ENCODE measurements at places on chromosomes 1 and 21. TPM values are rescaled to one million over a fixed set of nuclear protein-coding genes. Genes with fewer than 3 reads are reported as not detected.

The NKAIN1 gene
- polyA plus RNA-seq: not detected

The FCN3 gene
- polyA plus RNA-seq: not detected

The DENND2C gene
- 0.44 TPM for polyA plus RNA-seq

The COL24A1 gene
- not detected for polyA plus RNA-seq

The ZC3H12A gene
- 3.1 TPM for polyA plus RNA-seq

The GPATCH3 gene
- 10.9 TPM for polyA plus RNA-seq

The ICOSLG gene
- polyA plus RNA-seq: 0.49 TPM

The KRTAP25-1 gene
- not detected for polyA plus RNA-seq

The CDC7 gene
- polyA plus RNA-seq: 2.9 TPM

The PDPN gene
- not detected for polyA plus RNA-seq

The KRTAP19-1 gene
- polyA plus RNA-seq: not detected

The TNFRSF18 gene
- polyA plus RNA-seq: not detected

The ERICH3 gene
- polyA plus RNA-seq: not detected

The E2F2 gene
- not detected for polyA plus RNA-seq

The FCAMR gene
- polyA plus RNA-seq: not detected

The CCDC17 gene
- not detected for polyA plus RNA-seq

Measured in naive thymus-derived CD8-positive, alpha-beta T cell (primary cell).